ENCODE measurements at places on chromosomes 6 and 20. TPM values are rescaled to one million over a fixed set of nuclear protein-coding genes. Genes with fewer than 3 reads are reported as not detected.

DNA sequence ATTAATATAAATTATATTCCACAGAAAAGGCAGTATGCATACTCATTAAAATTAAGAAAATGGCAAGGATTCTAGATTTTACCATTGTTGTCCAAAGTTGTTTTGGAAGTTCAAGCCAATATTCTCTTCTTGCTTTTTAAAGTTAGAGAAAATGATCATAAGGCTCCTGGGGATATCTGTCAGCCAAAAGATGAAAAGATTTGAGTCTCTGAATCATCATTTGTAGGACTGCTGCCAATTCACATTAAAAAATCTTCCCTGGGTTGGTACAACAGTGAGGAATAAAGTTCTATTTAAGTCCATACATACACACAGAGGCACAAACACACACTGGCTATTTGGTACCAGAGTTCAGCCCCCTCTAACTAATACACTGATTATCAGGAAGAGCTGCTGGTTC is 620.1 kb downstream of the COL12A1 start:
- no peaks in the 10 kb centered on the region for H3K36me3 ChIP-seq
- H3K4me1 ChIP-seq = no peaks in the 10 kb centered on the region
- DNase-seq = no peak
- H3K27me3 ChIP-seq = no peaks in the 10 kb centered on the region
- H3K27ac ChIP-seq = no peak overlapping the region

DNA sequence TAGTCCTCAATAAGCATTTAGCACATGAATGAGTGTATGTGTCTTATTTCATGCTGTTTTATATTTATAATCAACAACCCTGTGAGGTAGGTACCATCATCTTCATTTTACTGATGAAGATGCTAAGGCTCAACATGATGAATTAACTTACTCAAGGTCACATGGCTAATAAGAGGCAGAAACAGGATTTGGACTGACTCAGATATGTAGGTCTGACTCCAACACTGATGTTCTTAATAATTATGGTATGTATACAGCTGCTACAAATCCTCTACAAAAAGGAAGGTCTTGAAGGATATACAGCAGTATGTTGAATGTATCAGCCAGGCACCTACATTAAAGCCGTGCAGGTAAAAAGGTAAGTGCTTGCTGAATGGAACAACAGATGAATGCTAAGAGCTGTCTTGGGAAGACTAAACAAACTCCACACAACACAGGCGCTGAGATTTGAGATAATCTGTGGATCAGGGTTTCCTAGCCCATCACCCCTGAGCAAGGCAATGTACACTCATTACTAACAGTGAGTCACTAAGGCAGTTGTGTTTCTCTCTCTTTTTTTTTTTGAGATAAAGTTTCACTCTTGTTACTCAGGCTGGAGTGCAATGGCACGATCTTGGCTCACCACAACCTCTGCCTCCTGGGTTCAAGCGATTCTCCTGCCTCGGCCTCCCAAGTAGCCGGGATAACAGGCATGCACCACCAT is 31.9 kb downstream of the TTI1 start:
- no peak for DNase-seq
- no peaks in the 10 kb centered on the region for H3K4me1 ChIP-seq
- H3K27me3 ChIP-seq = no peaks in the 10 kb centered on the region
- H3K36me3 ChIP-seq = peaks cover 62% of the 10 kb centered on the region
- no peak overlapping the region for H3K4me3 ChIP-seq
- H3K27ac ChIP-seq = no peak overlapping the region

- no peak overlapping the region for H3K27ac ChIP-seq
- no peaks in the 10 kb centered on the region for H3K27me3 ChIP-seq
- H3K4me1 ChIP-seq = peaks cover 11% of the 10 kb centered on the region
These were observed 234.5 kb upstream of the MAN1A1 start for GRCh38 chr6:119584088-119584487.

Gene APCDD1L
- total RNA-seq = 2.4 TPM

GRCh38 chr6:45951321-45952167 is 64.1 kb downstream of the CLIC5 start:
- peaks cover 2% of the 10 kb centered on the region for H3K27me3 ChIP-seq
- H3K36me3 ChIP-seq = no peaks in the 10 kb centered on the region
- H3K4me3 ChIP-seq = no peak overlapping the region
- no peak for DNase-seq
- no peak overlapping the region for H3K27ac ChIP-seq
- H3K4me1 ChIP-seq = peaks cover 16% of the 10 kb centered on the region

- no peaks in the 10 kb centered on the region for H3K27me3 ChIP-seq
- no peaks in the 10 kb centered on the region for H3K36me3 ChIP-seq
- H3K4me3 ChIP-seq = no peak overlapping the region
- no peak for DNase-seq
- H3K4me1 ChIP-seq = no peaks in the 10 kb centered on the region
These were observed 64.4 kb upstream of the TMEM170B start for GRCh38 chr6:11473008-11473740.

DNA sequence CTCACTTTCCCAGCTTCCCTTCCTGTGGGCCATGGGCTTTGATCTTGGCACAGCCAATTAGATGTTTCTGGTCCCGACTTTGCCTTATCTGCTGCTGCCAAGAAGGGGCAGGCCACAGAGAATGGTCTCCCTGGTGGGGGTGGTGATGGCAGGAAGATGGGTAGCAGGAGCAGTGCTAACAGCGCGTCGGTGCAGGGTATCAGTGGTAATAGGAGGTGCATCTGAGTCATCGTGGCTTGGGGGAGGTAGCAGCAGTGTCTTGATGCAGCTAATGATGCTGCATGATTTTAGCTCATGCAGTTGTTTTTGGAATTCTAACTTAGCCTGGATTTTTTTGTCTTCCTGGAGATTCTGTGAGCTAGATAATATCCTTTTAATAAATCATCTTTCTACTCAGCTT is 18.9 kb upstream of the MAS1 start:
- peaks cover 5% of the 10 kb centered on the region for H3K36me3 ChIP-seq
- H3K4me3 ChIP-seq = no peak overlapping the region
- DNase-seq = no peak
- peaks cover 16% of the 10 kb centered on the region for H3K4me1 ChIP-seq

GRCh38 chr6:158322400-158322723 is 10.1 kb downstream of the TULP4 start:
- no peak overlapping the region for H3K4me3 ChIP-seq
- no peak for DNase-seq
- no peak overlapping the region for H3K27ac ChIP-seq
- H3K4me1 ChIP-seq = peaks cover 42% of the 10 kb centered on the region
- H3K27me3 ChIP-seq = no peaks in the 10 kb centered on the region
- H3K36me3 ChIP-seq = peaks cover 12% of the 10 kb centered on the region

Gene GABRR2
- total RNA-seq = not detected

Gene ELMO2
- 35.5 TPM for total RNA-seq

GRCh38 chr6:254016-254415 is 38.3 kb upstream of the DUSP22 start:
- H3K27me3 ChIP-seq = peaks cover 7% of the 10 kb centered on the region
- H3K36me3 ChIP-seq = peaks cover 13% of the 10 kb centered on the region
- DNase-seq = no peak
- no peaks in the 10 kb centered on the region for H3K4me1 ChIP-seq
- H3K27ac ChIP-seq = no peak overlapping the region
- no peak overlapping the region for H3K4me3 ChIP-seq

DNA sequence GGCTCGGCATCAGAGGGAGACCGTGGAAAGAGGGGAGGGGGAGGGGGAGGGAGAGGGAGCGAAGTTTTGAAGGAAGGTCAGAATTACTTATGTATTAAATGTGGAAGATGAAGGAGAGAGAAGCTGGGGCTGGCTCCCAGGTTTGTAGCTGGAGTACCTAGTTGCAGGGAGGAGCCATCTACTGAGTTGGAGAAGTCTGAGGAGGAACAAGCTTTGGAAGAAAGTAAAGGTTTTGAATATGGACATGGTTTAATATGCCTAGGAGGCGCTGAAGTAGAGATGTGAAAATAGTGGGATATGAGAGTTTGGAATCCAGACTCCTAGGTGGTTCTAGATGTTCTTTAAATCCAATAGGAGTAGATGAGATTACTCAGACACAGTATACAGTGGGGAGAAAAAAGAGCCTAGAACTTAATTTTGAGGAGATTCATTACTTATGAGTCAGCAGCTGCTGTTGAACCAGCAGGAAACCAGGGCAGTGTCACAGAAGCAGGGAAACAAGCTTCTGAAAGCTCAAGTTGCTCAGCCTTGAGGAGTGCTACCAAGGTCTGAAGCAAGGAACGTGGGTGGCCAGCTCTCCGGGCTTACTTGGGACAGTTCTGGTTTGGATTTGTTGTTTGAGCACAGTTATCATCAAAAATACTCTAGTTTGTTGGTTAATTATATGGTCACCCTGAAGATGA is 149.3 kb downstream of the UTRN start:
- H3K4me3 ChIP-seq = no peak overlapping the region
- H3K27me3 ChIP-seq = no peaks in the 10 kb centered on the region
- 0 out of 2 replicates have a peak overlapping the region, but pooled peaks have one; percentile 4 for H3K27ac ChIP-seq
- peaks cover 77% of the 10 kb centered on the region for H3K36me3 ChIP-seq

GRCh38 chr6:35494161-35494563 is 2.7 kb downstream of the TEAD3 start:
- no peaks in the 10 kb centered on the region for H3K36me3 ChIP-seq
- H3K27ac ChIP-seq = peak overlapping the region; percentile 41
- no peak for DNase-seq
- H3K27me3 ChIP-seq = peaks cover 19% of the 10 kb centered on the region

Data from WTC11 (cell line).